NCI-H1105 (cell line): ENCODE measurements at places on chromosomes 7 and 10.
A peak's percentile ranks its signal among the peaks of the same experiment; 100 is the strongest.

DNA sequence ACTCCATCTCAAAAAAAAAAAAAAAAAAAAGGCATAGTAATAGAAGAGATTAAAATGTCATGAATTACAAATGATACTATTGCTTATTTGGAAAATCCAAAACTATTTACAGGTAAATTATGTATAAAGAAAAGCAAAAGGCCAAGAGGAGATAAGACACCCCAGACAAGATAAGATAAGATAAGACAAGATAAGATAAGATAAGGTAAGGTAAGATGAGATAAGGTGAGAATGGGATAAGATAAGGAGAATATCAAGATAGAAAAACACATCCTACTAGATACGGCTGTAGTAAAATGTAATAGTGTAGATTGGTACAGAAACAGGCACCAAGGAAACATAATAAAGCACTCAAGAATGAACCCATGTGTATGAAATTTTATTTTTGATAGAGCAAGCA, 20.9 kb downstream of the VIM start:
- no peak for DNase-seq

- no peak for DNase-seq
These were observed 233.4 kb downstream of the ZMYND11 start for GRCh38 chr10:368579-369220.

DNA sequence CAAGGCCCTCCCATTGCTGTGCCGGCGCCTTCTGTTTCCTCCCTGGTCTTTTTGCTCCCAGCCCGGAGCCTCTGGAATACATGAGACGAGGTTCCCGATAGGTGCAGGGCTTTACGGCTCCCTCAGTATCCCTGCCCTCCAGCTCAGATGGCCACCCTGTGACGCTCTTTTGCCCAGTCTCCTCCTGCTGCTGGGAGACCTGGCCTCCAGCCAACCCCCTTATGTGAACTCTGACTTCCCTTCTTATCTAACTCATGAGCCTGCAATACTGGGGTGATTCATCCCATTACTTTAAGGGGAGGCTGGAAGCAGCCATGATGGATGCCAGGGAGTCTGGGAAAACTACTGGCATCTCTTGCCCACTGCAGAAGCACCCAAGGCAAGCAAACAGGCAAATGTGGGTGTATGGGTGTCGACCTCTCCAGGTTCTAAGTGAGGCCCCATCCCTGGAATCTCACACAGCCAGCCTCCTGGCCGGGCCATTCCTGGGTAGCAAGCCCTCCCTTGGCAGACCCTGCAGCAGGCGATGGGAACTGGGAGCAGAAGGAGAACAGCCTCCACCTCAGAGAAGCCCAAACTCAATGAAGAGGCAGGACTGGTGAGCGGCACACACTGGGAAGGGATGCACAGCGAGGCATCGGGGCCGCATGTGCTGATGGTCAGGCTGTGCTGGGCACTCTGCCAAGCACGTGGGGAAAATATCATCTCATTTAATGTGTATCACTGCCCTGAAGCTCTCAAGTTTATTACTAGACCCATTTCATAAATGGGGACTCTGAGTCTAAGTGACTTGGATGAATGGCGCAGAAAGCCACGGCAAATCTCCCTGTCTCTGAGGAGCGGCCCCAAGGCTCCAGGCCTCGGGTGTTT, 97.5 kb downstream of the FAM53B start:
- no peak for DNase-seq

DNA sequence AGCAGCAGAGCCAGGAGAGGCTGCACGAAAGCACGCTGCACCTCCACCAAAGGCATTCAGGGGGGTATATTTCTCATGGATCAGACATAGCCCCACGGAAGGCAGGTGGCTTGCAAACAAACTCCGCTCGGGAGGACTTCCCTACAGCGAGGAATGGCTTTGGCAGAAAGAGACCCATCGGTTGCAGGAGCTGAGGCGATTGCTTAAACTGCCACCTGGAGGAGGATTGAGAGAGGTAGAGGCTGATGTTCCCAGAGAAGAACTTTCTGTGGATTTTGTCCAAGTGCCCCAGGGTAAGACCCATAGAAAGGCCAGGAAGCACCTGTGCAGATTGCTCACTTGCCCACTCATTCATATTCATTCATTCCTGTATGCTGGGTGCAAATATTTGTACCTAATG, 89.1 kb downstream of the NEUROD6 start:
- DNase-seq = no peak

DNA sequence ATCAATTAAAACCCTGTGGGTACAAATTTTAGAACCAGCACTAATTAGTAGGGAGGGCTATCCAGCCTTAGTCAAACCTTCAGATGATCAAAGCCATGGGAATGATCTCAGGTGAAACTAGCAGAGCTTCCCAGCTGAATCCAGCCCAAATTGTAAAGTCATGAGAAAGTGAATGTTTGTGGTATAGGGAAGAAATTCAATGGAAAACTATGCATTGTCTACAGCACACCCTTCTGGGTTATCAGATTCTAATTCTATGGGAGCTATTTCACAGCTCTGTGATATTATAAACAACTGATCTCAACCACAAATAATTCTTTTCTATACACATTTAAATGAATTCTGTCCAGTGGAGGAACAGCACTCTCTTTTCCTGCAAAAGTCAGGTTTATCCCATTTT, 24.6 kb upstream of the BMPER start:
- no peak for DNase-seq

- no peak for DNase-seq
These were observed 41.8 kb downstream of the ZCCHC24 start for GRCh38 chr10:79403441-79404230.

DNA sequence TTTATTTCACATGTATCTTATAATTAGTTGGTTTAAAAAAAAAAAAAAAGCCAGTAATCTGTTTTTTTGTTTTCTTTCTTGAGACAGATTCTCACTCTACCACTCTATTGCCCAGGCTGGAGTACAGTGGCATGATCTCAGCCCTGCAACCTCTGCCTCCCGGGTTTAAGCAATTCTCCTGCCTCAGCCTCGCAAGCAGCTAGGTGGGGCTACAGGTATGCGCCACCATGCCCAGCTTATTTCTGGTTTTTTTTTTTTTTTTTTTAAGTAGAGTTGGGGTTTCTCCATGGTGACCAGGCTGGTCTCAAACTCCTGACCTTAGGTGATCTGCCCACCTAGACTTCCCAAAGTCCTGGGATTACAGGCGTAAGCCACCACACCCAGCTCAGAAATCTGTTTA, 34.1 kb upstream of the CAPZA2 start:
- no peak for DNase-seq

- DNase-seq = no peak
These were observed 3.7 kb upstream of the ZNF800 start for GRCh38 chr7:127396184-127396583.

DNA sequence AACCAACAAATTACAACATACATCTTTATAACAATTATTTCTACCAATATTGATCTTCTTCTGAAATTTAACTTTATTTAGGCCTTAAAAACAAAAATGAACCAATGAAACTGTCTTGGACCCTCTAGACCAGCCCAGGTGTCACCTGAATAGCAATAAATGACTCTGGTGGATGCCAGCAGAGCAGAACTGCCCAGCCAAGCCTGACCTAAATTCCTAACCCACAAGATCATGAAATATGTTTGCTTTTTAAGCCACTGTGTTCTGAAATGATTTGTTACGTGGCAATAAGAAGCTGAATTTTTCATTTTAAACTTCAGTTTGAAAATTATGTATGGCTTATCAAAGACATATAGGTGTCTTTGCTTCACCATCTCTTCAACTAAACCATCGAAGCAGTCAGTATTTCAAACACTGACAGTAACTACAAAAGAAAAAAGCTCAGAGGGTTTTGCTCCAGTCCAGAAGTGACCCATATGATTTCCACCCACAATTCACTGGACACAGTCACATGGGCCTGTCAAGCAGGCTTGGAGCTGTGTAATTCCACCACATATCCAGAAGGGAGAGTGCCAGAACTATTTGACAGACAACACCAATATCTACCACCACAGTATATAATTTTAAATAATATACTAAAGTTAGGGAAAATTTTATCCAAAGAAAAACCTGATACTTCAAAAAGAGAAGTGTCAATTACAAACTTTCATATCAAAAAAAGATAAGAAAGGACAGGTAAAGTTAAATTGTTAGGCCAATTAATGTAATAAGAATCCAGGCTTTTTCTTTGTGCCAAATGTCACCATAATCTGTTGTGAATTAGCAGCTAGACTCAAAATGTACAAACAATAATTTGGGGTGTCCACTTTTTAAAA, 94.5 kb downstream of the KMT2C start:
- no peak for DNase-seq

- no peak for DNase-seq
These were observed 297.8 kb upstream of the ZNF32 start for GRCh38 chr10:43946445-43946844.

GRCh38 chr7:91620827-91621226, 259.7 kb downstream of the MTERF1 start:
- no peak for DNase-seq

GRCh38 chr10:31116226-31116625, 84.6 kb upstream of the ZNF438 start:
- DNase-seq = no peak

- DNase-seq = peak; percentile 27
These were observed 141.3 kb upstream of the KLF14 start for GRCh38 chr7:130875265-130875741.

- DNase-seq = no peak
These were observed 18.3 kb upstream of the LRGUK start for GRCh38 chr7:134108802-134109201.

GRCh38 chr7:132932296-132933071, 149.4 kb downstream of the CHCHD3 start:
- DNase-seq = no peak

GRCh38 chr10:92993699-92994272, 66.8 kb upstream of the CYP26C1 start:
- DNase-seq = no peak
